ENCODE measurements at places on chromosomes 6 and 20.

GRCh38 chr6:125203395-125203794 lies 49.8 kb downstream of the TPD52L1 start:
- DNase-seq: no peak

- DNase-seq: no peak
Observed at GRCh38 chr6:15257357-15258132, 11.7 kb downstream of the JARID2 start.

DNA sequence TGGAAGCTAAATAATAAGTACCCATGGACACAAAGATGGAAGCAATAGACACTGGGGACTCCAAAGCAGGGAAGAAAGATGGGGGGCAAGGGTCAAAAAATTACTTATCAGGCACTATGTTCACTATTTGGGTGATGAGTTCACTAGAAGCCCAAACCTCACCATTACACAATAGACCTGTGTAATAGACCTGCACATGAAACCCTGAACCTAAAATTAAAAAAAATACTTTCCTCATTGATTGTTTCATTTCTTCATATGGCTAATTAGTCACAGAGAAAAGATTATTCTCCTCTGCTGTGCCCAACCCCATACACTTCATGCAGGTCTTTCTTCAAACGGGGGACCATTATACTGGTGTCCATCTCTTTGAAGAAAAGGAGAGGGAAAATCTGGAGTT lies 213.0 kb upstream of the DTNBP1 start:
- no peak for DNase-seq

DNA sequence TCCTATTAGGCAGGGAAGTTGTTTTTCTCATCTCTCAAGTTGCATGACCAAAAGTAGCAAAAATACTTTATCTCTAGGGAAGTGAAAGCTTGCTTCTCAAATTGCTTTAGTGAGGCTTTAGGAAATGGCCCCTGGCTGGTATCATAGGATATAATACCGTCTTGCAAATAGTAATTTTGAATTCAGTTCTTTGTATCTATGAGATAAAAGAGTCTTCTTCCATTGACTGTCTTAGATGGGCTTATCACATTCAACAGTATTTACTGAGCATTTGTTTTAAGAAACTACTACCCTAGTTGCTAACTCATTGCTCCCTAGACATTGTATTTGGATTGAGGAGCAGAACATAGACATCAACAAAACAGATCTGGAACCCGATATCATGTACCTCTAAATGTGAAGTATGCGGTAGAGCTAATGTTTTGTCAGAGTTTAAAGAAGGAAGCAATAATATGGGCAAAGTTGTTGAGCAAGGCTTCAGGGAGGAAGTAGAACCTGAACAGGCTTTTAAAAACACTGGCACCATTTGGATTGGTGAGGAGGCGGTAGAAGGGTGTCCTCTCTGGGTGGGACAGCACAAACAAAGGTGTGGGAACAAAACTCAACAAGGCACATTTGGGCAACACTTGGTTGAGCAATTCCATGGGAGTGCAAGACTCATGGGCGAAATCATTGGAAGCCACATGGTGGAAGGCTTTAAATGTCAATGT lies 101.5 kb downstream of the SGK1 start:
- no peak for DNase-seq

GRCh38 chr6:22667855-22668254 lies 98.5 kb downstream of the HDGFL1 start:
- DNase-seq: no peak

DNA sequence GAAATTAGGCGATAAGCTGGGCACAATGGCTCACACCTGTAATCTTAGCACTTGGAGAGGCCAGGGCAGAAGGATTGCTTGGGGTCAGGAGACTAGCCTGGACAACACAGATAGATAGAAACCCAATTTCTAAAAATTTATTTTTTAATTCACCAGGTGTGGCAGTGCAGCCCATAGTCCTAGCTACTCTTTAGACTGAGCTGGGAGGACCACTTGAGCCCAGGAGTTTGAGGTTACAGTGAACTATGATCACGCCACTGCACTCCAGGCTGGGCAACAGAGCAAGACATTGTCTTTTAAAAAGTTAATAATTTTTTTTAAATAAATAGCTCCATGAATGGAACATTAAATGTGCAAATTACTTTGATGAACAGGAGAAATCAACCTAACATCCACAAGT lies 8.2 kb downstream of the ZNF318 start:
- DNase-seq: no peak

- DNase-seq: no peak
Observed at GRCh38 chr6:14224359-14225103, 107.0 kb downstream of the CD83 start.

DNA sequence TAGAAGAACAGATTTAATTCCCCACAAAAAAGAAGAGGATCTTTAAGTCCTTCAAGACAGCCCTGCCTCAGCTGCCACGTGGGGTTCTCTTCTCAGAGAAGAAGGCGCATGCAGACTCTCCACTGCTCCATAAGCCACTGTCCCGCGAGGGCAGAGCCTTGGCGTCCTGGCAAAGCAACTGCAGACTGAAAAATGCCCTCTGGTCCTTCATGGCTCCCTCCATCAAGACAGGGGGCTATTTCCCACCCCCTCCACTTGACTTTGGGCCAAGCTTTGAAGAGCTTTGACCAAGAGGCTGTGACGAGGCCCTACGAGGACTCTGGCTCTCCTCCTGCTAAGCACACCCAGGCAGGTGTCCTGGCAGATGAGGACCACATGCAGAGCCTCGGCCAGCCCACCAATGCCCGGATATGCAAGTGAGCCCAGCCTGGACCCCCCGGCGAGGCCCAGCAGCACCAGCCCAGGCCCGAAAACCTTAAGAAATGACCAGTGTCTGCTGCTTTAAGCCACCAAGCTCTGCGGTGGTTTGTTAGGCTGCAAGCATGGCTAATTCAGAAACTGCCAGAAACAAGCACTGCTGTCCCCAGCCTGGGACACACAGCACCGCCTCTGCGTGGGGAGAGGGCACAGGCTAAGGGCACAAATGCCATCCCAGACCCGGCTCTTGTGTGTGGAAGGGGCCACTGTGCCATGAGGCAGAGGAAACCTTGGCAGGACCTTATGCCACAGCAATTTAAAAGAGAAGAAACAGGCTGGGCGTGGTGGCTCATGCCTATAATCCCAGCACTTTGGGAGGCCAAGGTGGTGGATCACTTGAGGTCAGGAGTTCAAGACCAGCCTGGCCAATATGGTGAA lies 16.1 kb downstream of the GMEB2 start:
- no peak for DNase-seq

- no peak for DNase-seq
Observed at GRCh38 chr20:61379898-61380544, 128.0 kb downstream of the CDH4 start.

GRCh38 chr20:62628691-62629090 lies 13.6 kb upstream of the SLCO4A1 start:
- no peak for DNase-seq

GRCh38 chr6:114747995-114748625 lies 405.3 kb upstream of the HS3ST5 start:
- DNase-seq: no peak

GRCh38 chr6:15246217-15246665 lies 372 bp downstream of the JARID2 start:
- no peak for DNase-seq

DNA sequence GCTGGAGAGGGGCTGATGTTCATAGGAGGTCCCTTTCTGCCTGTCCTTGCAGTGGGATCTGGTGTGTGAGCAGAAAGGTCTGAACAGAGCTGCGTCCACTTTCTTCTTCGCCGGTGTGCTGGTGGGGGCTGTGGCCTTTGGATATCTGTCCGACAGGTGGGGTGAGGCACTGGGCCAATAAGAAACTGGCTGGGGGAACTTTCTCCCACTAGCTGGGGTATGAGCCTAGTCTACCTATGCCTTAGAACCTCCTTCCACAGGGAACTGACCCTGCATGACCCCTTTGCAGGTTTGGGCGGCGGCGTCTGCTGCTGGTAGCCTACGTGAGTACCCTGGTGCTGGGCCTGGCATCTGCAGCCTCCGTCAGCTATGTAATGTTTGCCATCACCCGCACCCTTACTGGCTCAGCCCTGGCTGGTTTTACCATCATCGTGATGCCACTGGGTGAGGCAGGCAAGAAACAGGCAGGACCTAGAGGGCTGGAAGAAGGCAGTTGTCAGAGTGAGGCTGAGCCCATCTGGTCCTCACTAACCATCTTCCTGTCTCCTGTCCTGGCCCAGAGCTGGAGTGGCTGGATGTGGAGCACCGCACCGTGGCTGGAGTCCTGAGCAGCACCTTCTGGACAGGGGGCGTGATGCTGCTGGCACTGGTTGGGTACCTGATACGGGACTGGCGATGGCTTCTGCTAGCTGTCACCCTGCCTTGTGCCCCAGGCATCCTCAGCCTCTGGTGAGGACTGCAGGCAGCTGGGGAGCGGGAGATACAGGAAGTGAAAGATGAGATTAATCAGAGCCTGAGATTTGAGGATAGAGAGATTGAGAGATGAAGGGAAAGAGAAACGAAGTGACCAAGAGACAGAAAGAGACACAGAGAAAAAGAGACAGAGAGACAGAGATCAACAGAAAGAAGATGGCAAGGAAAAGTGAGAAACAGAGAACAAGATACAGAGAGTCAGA lies 1.6 kb downstream of the SLC22A7 start:
- no peak for DNase-seq

- DNase-seq: no peak
Observed at GRCh38 chr20:44703183-44703925, 11.8 kb upstream of the CCN5 start.

DNA sequence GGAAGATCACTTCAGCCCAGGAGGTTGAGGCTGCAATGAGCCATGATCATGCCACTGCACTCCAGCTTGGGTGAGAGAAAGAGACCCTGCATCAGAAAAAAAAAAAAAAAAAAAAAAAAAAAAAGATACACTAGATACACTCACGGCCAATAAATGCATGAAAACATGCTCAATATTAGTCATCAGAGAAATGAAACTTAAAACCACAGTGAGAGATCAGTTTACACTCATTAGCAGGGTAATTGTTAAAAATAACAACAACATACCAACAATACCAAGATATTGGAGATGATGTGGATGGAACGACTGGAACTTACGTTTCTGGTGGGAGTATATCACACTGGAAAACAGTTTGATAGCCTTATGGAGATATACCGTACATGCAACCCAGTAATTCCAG lies 29.9 kb downstream of the HS3ST5 start:
- no peak for DNase-seq

DNA sequence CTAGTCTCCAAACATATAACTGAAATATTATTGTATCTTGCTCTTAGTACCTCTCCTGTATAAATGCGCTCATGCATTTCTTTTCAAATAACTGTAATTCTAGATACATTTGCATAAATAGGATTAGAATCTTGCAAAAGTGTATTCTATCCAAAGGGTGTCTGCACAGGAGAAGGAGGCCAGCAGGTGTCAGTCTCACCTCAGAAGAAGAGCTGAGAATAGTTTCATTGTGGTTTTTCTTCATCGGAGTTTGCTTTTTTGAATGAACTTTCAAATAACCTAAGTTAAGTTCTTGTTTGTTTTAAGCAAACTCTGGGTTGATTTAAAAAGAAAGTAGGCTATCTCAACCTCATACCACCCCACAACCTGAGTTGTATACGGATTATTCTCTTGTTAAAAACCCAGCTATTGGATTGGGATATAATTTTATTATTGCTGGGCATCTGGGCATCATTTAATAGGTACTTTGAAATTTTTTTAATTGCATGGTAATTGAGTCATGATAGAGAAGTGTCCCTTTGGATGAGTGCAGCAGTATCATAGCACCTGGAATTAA lies 125.0 kb upstream of the MLIP start:
- no peak for DNase-seq

DNA sequence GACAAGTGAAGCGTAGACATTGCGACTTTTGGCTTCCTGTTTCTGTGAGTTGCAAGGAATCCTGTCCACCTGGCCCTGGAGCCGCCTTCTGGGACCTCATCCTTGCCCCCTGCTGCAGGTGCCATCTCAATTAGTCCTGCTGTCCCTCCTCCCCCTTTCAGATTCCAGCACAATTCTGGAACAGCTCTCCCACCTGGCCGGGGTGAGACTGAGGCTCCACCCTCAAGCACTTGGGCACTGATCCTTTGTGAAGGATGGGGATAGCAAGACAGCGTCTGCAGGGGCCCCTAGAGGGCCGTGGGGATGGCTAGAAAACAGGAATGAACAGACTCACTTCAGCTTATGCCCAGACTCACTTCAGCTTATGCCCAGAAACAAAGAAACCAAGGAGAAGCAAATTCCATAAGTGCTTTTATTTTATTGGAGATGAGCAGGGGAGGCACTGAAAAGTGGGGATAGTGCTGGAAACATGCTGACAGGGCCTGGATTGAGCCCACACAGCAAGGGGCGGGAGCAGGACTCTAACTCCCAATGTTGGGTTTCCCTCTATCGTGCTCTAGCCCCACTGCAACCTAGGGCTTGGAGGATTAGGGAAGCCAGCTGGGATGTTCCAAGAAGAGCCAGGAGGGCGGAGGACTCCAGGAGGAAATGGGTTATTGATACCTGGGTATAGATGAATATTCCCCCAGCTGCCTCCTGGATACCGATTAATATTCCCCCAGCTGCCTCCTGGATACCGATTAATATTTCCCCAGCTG lies 1.4 kb downstream of the C6orf15 start:
- no peak for DNase-seq

- DNase-seq: no peak
Observed at GRCh38 chr6:44291841-44292240, 21.3 kb downstream of the AARS2 start.

DNA sequence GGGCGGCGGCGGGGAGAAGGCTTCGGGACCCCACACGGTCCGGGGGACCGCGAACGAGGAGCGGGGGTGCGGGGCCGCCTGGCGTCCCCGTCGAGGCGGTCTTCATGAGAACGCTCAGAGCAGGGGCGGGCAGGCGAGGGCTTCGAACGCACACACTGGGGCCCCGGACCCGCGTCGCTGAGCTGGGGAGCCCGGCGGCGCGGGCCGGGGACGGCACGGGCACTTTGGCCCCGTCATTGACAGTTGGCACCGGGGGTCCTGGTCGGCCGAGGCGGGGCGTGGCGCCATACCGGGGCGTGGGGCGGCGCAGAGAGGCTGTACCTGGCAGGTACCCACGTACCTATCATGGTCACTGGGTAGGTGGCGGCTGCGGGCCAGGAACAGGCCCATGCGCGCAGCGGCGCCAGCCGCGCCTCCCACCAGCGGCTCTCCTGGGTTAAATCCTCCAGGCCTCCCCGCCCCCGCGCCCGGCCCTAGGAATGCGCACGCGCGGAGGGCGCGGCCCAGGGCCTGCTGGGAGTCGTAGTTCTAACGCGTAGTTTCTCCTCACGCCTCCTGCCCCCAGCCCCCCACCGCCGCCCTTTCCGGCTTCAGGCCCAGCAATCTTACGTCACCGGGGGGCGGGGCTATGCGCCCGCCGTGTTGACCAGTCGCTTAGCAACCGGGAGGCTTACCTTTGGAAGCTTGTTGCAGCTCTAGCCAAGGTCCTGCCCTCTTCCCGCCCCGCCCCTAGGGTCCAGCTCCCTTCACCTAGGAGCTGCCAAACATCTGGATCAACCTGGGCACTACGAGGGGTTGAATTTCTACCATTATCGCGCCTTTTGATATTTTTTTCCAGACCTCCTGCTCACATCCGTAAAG lies at the start of the genes PACRG and PRKN:
Gene PACRG (plus strand): TSS at position 653 of the 861 bp plus-strand sequence.
Gene PRKN (minus strand): TSS at position 445 of the 861 bp plus-strand sequence.
- peak; percentile 93 for DNase-seq

Data from stimulated activated CD8-positive, alpha-beta memory T cell treated with anti-CD3 and anti-CD28 coated beads, Interleukin-12 subunit alpha, Interleukin-12 subunit beta, amount 100 ng/mL, for 1 hour (primary cell).